ENCODE measurements at places on chromosomes 4 and X. TPM values are rescaled to one million over a fixed set of nuclear protein-coding genes. Genes with fewer than 3 reads are reported as not detected.

GRCh38 chr4:70488748-70489147 is 16.8 kb downstream of the MUC7 start:
- DNase-seq, result no peak

- DNase-seq, result no peak
Measured at GRCh38 chr4:174183259-174183658, 100.2 kb downstream of the FBXO8 start.

Gene SMIM10L2A
- not detected for total RNA-seq

- no peak for DNase-seq
Measured at GRCh38 chr4:30028826-30029225, 691.3 kb upstream of the PCDH7 start.

GRCh38 chr4:29927895-29928294 is 792.3 kb upstream of the PCDH7 start:
- DNase-seq, result no peak

GRCh38 chrX:38117485-38117884 is 103.2 kb downstream of the SRPX start:
- no peak for DNase-seq

DNA sequence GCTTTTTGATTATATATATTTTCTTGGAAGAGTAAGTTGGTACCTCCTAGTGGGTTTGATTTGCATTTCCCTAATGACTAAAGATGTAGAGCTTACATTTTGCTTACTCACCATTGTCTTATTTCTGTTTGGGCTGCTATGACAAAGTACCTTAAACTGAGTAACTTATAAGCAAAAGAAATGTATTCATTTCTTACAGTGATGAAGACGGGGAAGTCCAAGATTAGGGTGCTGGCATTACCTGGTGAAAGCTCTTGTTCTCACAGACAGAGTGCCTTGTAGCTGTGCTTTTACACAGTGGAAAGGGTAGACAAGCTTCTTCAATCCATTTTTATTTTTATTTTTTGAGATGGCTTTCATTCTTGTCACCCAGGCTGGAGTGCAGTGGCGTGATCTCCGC is 229.2 kb upstream of the AGA start:
- DNase-seq, result no peak

DNA sequence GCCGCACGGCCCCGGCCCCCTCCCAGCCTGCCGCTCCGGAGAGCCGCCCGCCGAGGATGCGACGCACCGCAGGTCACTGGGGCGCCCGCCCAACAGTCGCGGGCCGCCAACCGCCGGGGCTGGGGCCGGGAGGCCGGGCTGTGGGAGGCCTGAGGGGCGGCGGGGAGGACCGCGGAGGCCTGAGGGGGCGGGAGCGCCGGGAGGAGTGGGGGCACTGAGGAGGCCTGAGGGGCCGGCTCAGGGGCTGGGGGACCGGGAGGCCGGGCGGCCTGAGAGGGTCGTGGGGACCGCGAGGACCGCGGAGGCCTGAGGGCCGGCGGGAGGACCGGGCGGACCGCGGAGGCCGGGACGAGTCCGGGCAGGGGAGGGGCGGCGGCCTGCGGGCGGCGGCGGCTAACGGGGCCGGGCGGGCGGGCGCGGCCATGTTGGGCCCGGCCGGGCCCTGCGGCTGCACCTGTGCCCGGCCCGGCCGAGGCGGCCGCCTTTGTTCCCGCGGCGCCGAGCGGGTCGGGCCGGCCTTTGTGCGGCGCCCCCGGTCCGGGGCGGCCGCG is 353 bp downstream of the NSD2 start:
- DNase-seq, result no peak

Gene PPBP
- not detected for total RNA-seq
